ENCODE measurements at places on chromosomes 3 and 15.

GRCh38 chr3:89173546-89173945 is 66.1 kb downstream of the EPHA3 start:
- DNase-seq = no peak

- no peak for DNase-seq
Observed at GRCh38 chr3:117485841-117486240, 776.3 kb downstream of the TUSC7 start.

GRCh38 chr3:156477323-156477722 is 77.6 kb downstream of the SSR3 start:
- DNase-seq = no peak

- no peak for DNase-seq
Observed at GRCh38 chr15:39936187-39936586, 2.3 kb downstream of the EIF2AK4 start.

GRCh38 chr3:177591379-177591778 is 394.1 kb upstream of the TBL1XR1 start:
- no peak for DNase-seq

GRCh38 chr3:105424412-105425152 is 57.9 kb downstream of the ALCAM start:
- DNase-seq = no peak

DNA sequence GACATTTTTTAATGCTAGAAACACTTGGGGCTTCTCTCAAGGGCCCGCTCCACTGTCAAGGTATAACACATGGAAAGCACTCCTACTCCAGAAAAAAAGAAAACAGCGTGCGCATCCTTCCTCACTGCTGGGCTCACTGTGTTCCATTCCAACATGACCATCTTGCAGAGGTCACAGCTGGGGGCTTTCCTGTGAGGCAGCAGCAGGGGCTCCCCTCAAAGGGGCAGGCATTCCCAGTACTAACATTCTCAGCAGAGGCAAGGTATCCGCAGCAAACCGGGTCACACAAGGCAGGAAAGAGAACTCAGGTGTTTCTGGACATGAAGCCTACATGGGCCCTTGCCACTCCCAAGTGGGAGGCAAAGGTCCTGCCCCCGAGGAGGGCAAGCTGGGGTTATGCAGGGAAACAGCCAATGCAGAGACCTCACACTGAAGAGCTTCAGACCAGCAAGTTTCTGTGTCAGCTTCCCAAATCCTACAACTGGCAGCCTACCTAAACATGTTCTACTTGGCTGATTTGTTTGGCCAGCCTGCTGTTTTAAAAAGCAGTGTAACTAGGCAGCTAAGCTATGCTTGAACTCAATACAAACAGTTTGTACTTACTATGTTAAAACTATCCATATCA is 6.4 kb downstream of the BDH1 start:
- no peak for DNase-seq

GRCh38 chr15:80003934-80004472 is 33.0 kb upstream of the BCL2A1 start:
- no peak for DNase-seq

DNA sequence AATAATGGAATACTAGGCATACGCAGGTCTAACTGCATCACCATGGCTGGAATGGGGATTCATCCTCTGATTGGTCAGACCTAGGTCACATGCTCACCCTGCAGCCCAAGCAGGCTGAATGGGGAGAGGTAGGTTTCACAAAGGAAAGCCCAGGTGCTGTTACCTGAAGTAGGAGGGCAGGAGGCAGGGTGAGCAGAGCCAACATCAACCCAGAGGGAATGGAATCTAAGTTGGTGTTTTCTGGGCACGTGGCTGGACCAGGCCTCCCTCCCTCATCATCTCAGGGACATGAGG is 6.7 kb upstream of the H1-8 start:
- no peak for DNase-seq

DNA sequence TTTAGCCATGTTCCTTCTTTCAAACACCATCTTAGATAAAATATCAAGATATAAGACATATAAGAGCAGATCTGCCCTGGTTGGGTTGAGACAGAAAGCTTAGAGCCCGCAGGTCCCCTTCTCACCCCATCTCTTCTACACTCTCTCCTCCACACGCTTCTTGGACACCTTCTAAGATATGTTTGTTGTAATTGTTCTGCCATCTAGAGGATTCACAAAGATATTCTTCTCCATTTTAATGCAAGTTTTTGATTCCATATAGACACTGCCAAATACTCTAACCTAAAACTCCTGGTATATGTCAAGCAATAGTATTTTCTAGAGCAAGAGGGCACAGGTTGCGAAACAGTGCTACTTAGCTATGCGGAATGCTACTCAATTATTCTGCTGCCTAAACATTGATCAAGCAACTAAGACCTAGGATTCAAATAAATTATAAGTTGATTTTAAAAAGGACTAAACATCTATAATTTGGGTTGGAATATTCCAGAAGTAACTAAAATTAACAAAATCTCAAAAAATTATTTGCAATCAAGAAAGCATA is 6.8 kb downstream of the CHRM5 start:
- no peak for DNase-seq

GRCh38 chr3:194993896-194994295 is 277.1 kb downstream of the XXYLT1 start:
- no peak for DNase-seq

- no peak for DNase-seq
Observed at GRCh38 chr3:160771811-160772459, 15.9 kb downstream of the PPM1L start.

GRCh38 chr3:100562224-100562857 is 47.1 kb upstream of the ADGRG7 start:
- no peak for DNase-seq

DNA sequence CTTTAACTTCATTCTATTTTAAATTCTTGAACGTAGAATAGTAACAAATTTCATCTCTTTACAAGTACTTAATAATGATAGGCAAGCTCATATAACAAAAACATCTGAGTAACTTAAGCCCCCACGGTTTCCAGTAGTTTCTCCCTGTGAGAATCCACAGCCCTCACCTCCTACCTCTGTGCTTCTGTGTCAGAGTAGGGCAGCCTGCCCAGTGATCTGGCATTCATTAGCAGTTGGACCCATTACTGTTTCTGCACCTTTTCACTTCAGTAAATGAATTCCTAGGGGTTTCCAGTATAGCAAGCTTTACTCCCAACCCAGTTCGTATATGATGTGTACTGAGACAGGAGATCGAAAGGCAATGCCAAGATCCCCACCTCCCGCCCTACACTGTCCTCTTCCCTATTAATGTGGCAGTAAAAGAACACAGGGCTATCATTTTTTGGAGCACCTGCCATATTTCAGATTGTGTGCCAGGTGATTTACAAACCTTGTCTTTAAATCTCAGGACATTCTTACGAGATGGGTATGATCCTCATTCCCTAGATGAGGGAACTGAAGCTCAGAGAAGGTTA is 40.8 kb downstream of the EIF2AK4 start:
- no peak for DNase-seq

- no peak for DNase-seq
Observed at GRCh38 chr3:102745881-102746280, 311.1 kb downstream of the ZPLD1 start.

DNA sequence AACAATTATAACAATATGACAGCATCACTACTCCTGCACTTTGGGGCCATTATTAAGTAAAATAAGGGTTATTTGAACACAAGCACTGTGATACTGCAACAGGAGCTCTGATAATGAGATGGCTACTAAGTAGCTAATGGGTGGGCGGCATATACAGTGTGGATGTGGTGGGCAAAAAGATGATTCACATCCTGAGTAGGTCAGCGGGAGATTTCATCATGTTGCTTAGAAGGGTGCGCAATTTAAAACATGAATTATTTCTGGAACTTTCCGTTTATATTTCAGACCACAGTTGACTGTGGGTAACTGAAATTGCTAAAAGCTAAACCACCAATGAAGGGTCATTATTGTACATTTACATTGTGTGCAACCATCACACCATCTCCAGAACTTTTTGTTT is 42.3 kb downstream of the FBXO22 start:
- no peak for DNase-seq

Measured in stimulated activated CD8-positive, alpha-beta memory T cell treated with anti-CD3 and anti-CD28 coated beads, Interleukin-2, amount 100 ng/mL, for 48 hours (primary cell).